NCI-H1048 (cell line): ENCODE measurements at places on chromosomes 1 and 21.

GRCh38 chr1:58748666-58749065 is 35.2 kb downstream of the JUN start:
- DNase-seq: no peak

DNA sequence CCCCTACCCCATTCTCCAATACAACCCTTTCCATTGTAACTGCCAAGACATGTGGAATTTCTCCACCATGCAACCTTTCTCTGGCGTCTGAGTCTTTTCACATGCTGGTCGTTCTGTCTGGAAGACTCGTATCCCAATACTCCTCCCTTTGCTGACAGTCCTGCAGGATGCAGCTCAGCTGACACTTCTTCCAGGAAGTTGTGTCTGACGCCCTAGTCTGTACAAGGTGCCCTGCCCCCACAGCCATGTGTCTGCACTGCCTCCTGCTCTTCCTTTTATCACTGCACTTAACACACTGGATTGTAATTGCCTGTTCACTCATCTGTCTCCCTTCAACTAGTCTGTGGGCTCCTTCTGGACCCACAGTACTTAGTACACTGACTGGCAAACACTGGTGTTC is 188.0 kb downstream of the LMX1A start:
- DNase-seq: no peak

DNA sequence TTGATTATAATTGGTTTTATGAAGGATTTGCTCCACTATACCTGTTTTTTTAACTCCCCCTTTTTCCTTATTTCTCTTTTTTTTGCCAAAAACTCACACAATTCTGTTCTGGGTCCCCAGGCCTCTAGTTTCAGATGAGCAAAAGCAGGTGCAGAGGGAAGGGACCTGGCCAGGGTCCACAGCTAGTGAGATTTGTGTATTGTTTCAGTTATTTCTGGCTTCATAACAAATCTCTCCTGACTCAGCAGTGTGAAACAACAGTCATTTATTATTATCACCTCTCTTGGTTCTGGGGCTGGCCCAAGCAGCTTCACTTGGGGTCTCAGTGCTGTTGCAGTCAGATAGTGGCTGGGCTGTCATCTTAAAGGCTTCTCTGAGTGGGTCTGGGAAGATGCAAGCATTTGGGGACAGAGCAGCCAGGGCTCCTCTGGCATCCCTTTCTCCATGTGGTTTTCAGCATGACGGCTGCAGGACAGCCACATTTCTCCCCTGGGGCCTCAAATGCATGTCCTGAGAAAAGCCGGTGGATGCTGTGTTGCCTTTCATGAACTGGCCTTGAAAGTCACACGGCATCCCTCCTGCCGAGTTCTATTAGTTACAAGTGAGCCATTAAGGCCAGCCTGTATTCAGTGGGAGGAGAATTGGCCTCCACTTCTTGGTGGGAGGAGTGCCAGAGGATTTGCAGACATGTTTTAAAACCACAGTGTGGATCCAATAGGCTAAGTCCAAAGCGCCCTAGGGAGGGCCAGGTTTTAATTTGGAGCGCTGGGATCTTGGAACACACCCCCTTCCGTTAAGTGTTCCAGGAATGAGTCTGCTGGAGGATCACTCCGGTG is 137.1 kb downstream of the CAMTA1 start:
- DNase-seq: no peak

DNA sequence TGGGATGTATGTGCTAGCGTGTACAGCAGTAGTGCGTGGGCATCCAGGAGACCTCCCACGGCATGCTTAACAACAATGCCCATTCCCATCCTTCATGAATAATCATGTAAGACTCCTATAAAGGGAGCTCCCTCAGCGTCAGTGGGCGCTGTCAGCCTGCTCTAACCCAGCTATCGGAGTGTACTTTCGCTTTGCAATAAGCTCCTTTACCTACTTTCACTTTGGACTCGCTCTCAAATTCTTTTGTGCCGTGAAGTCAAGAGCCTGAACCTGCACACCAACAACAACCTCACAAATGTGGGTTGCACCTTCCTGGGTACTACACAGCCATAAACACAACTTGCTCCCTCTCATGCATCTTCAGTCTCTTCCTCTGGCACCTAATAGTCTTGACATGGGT is 114.8 kb upstream of the PAXBP1 start:
- DNase-seq: no peak

GRCh38 chr1:233459470-233459945 is 132.0 kb downstream of the MAP3K21 start:
- no peak for DNase-seq

- DNase-seq: no peak
Observed at GRCh38 chr21:39348040-39348354, 891 bp downstream of the HMGN1 start.

DNA sequence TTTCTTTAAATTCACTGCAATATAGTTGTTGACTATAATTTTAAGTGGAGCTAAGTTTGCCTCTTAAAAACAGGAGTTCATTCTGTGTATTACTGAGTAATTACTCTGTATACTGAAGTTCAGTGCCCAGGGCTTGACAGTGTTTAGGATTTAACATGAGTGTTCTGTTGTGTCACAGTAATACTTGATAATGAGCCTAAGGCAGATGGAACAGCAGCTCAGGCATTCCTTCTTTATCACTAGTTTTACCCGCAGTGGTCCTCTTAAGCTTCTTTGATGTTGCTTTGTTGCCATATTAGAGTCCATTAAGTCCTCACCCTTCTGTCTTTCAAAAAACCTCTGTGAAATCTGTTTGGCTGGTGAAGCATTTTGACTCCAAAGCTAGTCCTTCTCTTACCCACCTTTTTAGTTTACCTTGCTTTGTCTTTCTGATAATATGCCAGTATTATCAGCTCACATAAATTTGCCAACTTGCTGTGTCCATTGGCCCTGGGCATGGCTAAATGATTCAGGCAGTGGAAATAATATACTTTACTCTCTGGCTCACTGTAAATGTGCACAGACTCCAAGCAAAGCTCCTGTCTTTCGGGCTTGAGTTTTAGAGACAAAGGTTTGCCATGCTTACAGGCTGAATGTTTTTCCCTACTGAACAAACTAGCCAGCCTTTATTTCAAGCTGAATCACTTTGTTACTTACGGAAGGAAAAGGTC is 17.7 kb downstream of the HIPK1 start:
- DNase-seq: no peak

DNA sequence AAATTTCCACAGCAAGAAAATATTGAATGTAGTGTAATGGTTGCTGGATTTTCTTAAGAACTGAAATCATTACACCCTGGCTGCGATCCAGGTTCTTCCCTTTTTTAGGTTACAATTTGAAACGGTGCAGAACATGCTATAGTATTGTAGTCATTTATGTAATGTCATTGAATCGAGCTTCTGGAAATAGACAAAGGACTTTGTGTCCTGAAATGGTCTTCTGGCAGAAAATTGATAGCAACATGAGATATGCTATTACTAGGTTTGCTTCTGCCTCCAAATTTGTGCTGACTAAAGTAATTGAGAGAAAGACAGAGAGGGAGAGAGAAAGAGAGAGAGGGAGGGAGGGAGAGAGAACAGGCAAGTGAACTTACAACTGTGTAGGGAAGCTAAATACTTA is 146.2 kb upstream of the NFIA start:
- DNase-seq: no peak

GRCh38 chr1:166354406-166354805 is 187.6 kb upstream of the FAM78B start:
- no peak for DNase-seq

GRCh38 chr1:228283043-228283371 is 75.2 kb downstream of the OBSCN start:
- no peak for DNase-seq

DNA sequence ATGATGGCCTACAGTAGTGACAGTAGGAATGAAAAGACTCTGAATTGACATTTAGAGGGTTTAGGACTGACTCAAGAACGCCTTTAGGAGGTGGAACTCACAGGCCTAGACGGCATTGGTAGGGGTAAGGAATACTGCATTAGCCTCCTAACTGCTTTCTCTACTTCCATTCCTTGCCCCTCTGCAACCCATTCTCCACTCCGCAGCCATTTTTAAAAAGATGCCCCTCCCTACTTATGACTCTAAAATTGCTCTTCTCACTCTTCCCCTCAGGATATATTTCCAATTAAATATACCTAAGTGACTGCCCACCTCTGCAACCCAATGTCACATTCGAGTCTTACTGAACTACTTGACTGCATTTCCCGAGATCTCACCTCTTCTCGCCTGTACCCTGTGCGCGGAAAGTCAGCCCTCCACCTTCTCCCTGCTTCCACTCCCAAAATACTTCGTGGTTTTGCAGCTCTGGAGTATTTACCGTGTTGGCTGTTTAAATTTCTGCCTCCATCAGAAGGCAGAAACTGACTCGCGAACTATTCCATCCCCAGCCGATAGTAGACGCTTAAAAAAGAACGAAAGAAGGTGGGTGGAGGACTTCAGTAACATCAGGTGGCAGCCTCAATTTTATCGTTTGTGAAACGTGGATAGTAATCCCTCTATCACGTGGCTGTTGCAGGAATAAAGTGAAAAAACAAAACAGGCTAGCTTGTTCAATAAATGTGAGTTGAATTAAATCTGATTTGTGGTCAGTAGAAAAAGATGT is 1.1 kb upstream of the YBX1 start:
- no peak for DNase-seq

DNA sequence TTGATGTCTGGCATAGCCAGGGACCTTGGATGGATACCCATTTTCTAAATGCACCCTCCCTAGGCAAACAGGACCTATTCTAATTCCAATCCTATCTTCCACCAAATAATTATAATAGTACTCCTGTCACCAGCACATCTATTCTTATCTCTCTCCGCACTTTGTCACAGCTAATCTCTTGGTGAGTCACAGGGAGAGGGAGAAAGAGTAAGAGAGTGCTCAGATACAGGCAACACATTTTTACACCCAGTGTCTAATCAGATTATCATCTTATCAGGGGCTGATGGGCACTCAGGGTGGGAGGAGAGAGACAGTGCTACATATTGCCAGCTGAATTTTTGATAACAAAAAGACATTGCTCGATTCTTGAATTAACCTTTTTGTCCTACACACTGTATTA is 275.0 kb upstream of the BEND5 start:
- DNase-seq: no peak

DNA sequence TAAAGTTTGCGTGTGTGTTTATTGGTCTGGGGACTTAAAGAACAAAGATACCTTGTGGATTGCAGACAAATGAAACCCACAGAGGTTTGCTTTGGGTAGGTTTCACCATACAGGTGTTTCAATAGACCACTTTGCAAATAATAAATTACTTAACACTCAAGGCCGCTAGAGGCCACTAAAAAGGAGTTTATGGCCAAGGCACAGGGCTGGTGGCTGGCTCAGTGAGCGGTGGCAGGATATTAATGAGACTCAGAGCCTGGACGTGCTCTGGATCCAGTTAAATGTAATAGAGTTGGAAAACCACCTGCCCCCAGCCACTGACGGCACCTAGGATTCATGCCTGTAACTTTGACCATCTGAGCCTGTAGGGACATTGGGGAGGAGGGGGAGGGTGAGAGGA is 44.5 kb downstream of the LRRC38 start:
- no peak for DNase-seq

- DNase-seq: no peak
Observed at GRCh38 chr1:204426035-204426436, 14.4 kb upstream of the PPP1R15B start.

- DNase-seq: no peak
Observed at GRCh38 chr1:116755066-116755465, 836 bp downstream of the CD2 start.

DNA sequence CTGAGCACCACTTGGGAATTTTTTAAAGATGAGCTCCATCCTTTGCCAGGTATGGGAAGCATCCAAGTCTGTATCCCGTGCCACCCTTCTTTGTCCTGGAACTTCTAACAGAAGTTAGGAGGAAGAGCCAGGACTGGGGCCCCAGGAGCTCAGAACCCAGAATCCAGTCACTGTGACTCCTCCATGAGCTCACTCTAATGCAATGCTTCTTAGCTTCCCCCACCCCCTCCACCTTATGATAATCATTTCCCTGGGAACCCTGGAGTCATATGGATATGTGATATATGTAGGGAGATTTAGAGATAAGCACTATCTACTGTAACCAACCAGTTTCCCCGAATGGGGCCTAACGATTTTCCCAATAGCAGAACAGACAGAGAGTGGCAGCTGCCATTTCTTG is 758 bp upstream of the SPRR5 start:
- DNase-seq: no peak

DNA sequence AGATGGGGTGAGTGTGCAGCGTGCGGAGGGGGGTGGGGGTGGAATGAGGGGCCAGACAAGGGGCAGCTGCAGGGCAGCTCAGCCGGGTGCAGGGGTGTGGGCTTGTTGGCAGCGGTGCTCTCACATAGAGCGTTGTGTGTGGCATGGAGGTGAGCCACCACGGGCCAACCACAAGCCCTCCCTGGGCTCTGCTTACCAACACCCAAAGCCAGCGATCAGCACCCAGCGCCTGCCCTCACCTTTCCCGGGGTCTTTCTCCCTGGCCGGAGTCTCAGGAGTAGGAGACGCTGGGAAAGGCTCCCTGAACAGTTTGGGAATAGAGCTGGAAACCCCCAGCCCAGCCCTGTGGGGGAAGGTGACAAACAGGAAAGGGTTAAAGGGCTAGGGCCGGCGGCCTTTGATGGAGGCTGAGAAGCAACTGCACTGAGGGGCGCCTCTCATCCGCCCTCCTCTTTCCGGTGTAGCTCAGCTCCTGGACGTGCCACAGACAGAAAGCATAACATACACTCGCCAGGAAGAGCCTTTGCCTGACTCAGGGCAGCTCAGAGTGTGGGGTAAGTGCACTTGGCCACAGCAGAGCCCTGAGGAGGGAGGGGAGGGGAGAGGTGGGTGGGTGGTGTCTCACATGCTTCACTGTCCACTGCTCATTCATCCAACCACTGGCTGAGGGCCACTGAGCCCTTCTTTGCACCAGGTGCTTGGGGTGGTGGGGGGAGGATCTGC is 577 bp downstream of the IKBKE start:
- no peak for DNase-seq

DNA sequence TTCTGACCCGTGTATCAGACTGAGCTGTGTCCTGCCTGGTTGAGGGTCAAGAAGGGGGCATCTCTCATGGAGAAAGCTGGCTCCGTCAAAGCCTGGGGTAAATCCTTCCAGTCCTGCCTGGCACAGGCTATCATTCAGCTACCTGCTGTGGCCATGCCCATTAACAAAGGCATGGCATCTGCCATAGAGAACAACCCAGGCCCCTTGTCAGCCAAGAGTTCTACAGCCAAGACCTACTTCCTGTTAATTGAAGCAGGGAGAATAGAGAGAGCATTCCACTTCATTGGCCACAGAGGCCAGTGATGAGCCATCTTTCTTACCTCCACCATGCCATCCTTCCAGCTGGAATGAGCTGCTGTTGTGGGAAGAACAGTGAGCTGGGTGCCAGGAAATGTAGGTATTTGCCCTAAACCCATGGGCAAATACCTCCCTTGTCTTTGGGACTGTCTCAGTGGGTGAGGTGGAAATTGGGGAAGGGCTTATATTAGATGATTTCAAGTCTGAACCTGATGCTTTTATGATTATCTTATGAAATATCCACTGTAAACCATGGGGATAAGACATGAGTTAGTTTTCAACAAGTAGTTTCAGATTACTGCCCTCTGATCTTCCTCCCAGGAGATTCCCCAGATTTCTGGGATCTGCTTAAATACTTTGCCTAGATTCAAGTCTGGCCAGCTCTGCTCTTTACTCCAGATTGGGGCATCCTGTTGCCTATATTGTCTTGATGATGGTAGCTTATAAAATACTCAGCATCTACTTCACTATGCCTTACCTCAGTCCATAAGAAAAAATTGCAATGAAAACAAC is 11.2 kb upstream of the KCNQ4 start:
- no peak for DNase-seq

- no peak for DNase-seq
Observed at GRCh38 chr1:76070538-76070937, 4.0 kb upstream of the ST6GALNAC3 start.

- no peak for DNase-seq
Observed at GRCh38 chr1:64631346-64632034, 113.4 kb upstream of the RAVER2 start.
